Activated CD4-positive, alpha-beta T cell treated with anti-CD3 and anti-CD28 coated beads, Interleukin-2, amount 50 U/mL, for 16 hours (primary cell): ENCODE measurements at places on chromosomes 2 and 18.

DNA sequence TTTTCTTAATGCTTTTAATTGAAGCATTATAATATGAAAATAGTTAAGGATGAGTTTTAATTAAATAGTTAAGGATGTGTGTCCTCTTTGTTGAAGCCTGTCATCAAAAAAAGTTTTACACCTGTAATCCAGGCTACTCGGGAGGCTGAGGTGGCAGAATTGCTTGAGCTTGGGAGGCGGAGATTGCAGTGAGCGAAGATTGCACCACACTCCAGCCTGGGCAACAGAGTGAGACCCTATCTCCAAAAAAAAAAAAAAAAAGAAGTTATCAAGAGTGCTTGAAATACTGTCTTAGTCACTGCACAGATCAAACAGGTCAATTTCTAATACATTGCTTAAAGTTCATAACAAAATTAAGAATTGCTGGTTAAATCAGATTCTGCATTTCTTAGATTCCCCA is 193.6 kb downstream of the CD226 start:
- no peak for DNase-seq

GRCh38 chr2:33110461-33110860 is 163.7 kb downstream of the LTBP1 start:
- no peak for DNase-seq

DNA sequence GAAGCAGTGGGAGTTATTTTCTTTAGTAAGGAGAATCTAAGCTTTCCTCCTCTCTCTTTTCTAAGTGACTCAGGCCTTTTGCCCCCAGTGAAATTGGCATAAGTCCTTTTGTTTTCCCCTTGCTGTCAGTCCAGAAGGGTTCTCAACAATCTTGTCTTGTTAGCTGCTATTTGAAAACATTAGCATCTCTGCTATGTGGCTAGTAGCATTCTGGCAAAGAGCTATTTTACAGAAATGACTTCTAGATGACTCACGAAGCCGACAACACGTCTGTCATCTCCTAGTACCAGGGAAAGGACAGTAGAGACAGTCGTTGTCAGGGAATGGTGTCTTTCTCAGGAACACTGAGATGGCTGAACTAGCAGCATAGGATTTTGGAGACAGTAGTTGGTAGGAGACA is 14.7 kb downstream of the SMARCAL1 start:
- DNase-seq = no peak

- DNase-seq = peak; percentile 42
Observed at GRCh38 chr2:84969511-84970209, 1.3 kb upstream of the KCMF1 start.

GRCh38 chr2:37068686-37069085 is 15.5 kb downstream of the HEATR5B start:
- DNase-seq = no peak

GRCh38 chr2:120677696-120678247 is 57.9 kb upstream of the GLI2 start:
- no peak for DNase-seq
